ENCODE measurements at places on chromosomes 3 and 15. TPM values are rescaled to one million over a fixed set of nuclear protein-coding genes. Genes with fewer than 3 reads are reported as not detected.

SLC12A1 gene
- not detected for total RNA-seq

DNA sequence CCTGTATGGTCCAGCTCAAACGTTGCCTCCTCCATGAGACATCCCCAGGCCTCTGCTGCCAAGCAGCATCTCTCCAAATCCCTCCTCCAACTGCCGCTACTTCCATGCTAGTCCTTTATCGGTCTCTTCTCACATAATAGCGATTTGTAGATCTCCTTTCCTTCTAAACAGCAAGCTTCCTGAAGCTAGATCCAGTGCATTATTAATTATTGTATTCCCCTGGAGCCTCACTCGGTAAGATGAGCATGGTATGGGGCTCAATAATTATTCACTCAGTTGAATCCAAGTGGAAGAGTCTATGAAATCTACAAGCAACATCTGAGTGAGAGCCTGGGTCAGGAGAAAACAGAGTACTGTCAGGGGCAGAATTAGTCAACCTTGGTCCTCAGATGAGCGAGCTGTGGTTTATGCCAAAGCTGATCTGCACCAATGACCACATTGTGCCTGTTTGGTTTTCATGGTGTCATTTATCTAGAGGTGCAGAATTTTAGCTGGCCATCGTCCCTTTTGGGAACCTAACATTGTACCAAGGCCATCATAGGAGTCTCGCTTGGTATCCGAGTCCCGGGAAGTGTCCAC, 93.8 kb upstream of the UBE2E1 start:
- H3K36me3 ChIP-seq, result no peaks in the 10 kb centered on the region
- peaks cover 13% of the 10 kb centered on the region for H3K4me1 ChIP-seq
- no peak overlapping the region for H3K4me3 ChIP-seq
- no peaks in the 10 kb centered on the region for H3K27me3 ChIP-seq
- no peak for DNase-seq

- H3K27me3 ChIP-seq, result no peaks in the 10 kb centered on the region
- DNase-seq, result no peak
- H3K27ac ChIP-seq, result no peak overlapping the region
These were observed 154.6 kb upstream of the MBNL1 start for GRCh38 chr3:152113992-152114651.

DNA sequence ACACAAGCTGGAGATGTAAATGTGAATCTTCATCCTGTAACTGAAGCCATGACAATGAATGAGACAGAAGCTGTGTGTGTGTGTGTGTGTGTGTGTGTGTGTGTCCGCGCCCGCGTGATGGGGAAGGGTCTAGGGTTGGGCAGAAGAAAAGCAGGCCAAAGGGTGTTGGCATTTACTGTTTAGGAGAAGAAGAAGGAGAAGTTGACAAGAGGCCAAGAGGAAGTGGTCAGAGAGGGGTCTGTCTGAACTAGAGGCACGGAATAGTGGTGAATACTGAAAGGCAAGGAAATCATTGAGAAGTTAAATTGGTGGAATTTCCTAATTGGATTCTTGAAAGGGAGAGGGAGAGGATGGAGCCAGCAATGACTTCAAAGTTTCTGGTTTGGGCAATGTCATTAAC, 5.6 kb upstream of the NCEH1 start:
- peaks cover 3% of the 10 kb centered on the region for H3K4me1 ChIP-seq
- no peak overlapping the region for H3K4me3 ChIP-seq
- no peak overlapping the region for H3K27ac ChIP-seq
- no peaks in the 10 kb centered on the region for H3K36me3 ChIP-seq
- H3K27me3 ChIP-seq, result no peaks in the 10 kb centered on the region

DNA sequence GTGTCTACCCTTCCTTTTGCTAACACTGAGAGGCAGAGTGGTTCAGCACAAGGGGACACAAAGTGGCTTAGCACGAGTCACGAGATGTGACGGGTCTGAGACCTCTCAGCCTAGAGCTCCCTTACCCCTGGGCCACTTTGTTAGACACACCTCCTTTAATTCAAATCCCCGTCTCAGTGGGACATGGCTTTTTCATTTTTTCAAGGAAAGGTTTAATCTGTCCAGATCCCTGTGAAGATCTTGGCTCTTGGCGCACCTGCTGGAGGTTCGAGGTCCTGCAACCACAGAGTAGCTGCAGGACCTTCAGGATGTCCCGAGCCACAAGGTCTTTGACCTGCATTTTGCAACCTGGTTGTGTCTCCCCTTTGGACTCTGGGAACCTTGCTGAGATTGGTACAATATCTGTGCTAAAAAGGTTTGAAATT, 52.0 kb downstream of the LPP start:
- H3K36me3 ChIP-seq, result no peaks in the 10 kb centered on the region
